A549 treated with CORT108297 at 1 μM for 4 hours (cell line): ENCODE measurements at places on chromosomes 2 and 18. TPM values are rescaled to one million over a fixed set of nuclear protein-coding genes. Genes with fewer than 3 reads are reported as not detected.

CRYBA2 gene
- total RNA-seq = not detected in 5 replicates

PLGLB1 gene
- total RNA-seq = 0.38 to 1.0 TPM (median 0.80 TPM) in 5 replicates

ANKRD30BL gene
- total RNA-seq = not detected in 5 replicates

VWA3B gene
- total RNA-seq = 0.06 to 0.26 TPM (median 0.09 TPM) in 5 replicates

COBLL1 gene
- 2.9 to 4.5 TPM (median 3.9 TPM) in 5 replicates for total RNA-seq

GCKR gene
- 0.13 to 0.58 TPM (median 0.30 TPM) in 5 replicates for total RNA-seq

AFTPH gene
- 22.8 to 26.9 TPM (median 24.0 TPM) in 5 replicates for total RNA-seq

CCBE1 gene
- 7.3 to 14.9 TPM (median 10.4 TPM) in 5 replicates for total RNA-seq

ARHGAP28 gene
- total RNA-seq = 0.07 to 0.13 TPM (median 0.12 TPM) in 3 of 5 replicates, not detected in the others

NFE2L2 gene
- 48.7 to 67.7 TPM (median 53.6 TPM) in 5 replicates for total RNA-seq

REG1A gene
- not detected in 5 replicates for total RNA-seq

SH3YL1 gene
- 7.6 to 11.6 TPM (median 9.7 TPM) in 5 replicates for total RNA-seq

C2orf81 gene
- 2.5 to 4.0 TPM (median 3.3 TPM) in 5 replicates for total RNA-seq

PLGLB2 gene
- total RNA-seq = 0.13 to 0.35 TPM (median 0.25 TPM) in 4 of 5 replicates, not detected in the other

LBX2 gene
- total RNA-seq = 2.5 to 4.4 TPM (median 4.2 TPM) in 5 replicates

TTN gene
- under 0.01 to 0.05 TPM (median under 0.01 TPM) in 5 replicates for total RNA-seq

POTEJ gene
- total RNA-seq = not detected in 5 replicates

TUBA4B gene
- total RNA-seq = 0.30 to 0.56 TPM (median 0.37 TPM) in 5 replicates

TRIM43 gene
- total RNA-seq = 0.07 TPM in 1 of 5 replicates, not detected in the others

SOX11 gene
- not detected in 5 replicates for total RNA-seq

CNPPD1 gene
- total RNA-seq = 40.2 to 52.2 TPM (median 49.6 TPM) in 5 replicates

TBR1 gene
- 0.01 to 0.07 TPM (median 0.05 TPM) in 4 of 5 replicates, not detected in the other for total RNA-seq

CNTNAP5 gene
- not detected in 5 replicates for total RNA-seq

MEIS1 gene
- total RNA-seq = 1.5 to 1.9 TPM (median 1.8 TPM) in 5 replicates

ASXL2 gene
- 9.5 to 15.7 TPM (median 13.9 TPM) in 5 replicates for total RNA-seq

SERPINB12 gene
- total RNA-seq = not detected in 5 replicates

CDKL4 gene
- total RNA-seq = 0.15 TPM in 1 of 5 replicates, not detected in the others

CRYGD gene
- not detected in 5 replicates for total RNA-seq

SERPINB10 gene
- total RNA-seq = not detected in 5 replicates
